A549 treated with CpdA at 1 μM for 4 hours (cell line): ENCODE measurements at places on chromosomes 16 and 17. TPM values are rescaled to one million over a fixed set of nuclear protein-coding genes. Genes with fewer than 3 reads are reported as not detected.

SLC35G6 gene
- total RNA-seq, result not detected in 5 replicates

ADAM11 gene
- 1.7 to 2.1 TPM (median 1.9 TPM) in 5 replicates for total RNA-seq

CDH5 gene
- 0.12 to 0.41 TPM (median 0.17 TPM) in 5 replicates for total RNA-seq

HBM gene
- total RNA-seq, result not detected in 5 replicates

NARF gene
- total RNA-seq, result 52.1 to 63.7 TPM (median 54.5 TPM) in 5 replicates

SRL gene
- 0.01 to 0.05 TPM (median 0.03 TPM) in 3 of 5 replicates, not detected in the others for total RNA-seq

VAT1L gene
- total RNA-seq, result 0.01 to 0.05 TPM in 2 of 5 replicates, not detected in the others

PTRH2 gene
- 106 to 123 TPM (median 112 TPM) in 5 replicates for total RNA-seq

CD300A gene
- 0.05 TPM in 1 of 5 replicates, not detected in the others for total RNA-seq

ENPP7 gene
- not detected in 5 replicates for total RNA-seq

SMIM22 gene
- total RNA-seq, result not detected in 5 replicates

SEPTIN1 gene
- total RNA-seq, result 1.4 to 2.2 TPM (median 1.8 TPM) in 5 replicates

CLDN7 gene
- 0.54 to 0.90 TPM (median 0.62 TPM) in 5 replicates for total RNA-seq

CCDC92B gene
- total RNA-seq, result 0.13 to 0.21 TPM (median 0.15 TPM) in 5 replicates

SMARCE1 gene
- 109 to 118 TPM (median 115 TPM) in 5 replicates for total RNA-seq

CCDC78 gene
- total RNA-seq, result 3.7 to 7.1 TPM (median 5.7 TPM) in 5 replicates

RNU2-1 gene
- total RNA-seq, result not detected in 5 replicates

NACA2 gene
- total RNA-seq, result 0.10 TPM in 1 of 5 replicates, not detected in the others

TBC1D3 gene
- not detected in 5 replicates for total RNA-seq

C16orf86 gene
- total RNA-seq, result 0.11 to 0.17 TPM (median 0.14 TPM) in 3 of 5 replicates, not detected in the others

PRR35 gene
- total RNA-seq, result 0.08 to 0.20 TPM (median 0.09 TPM) in 3 of 5 replicates, not detected in the others

CCL8 gene
- total RNA-seq, result not detected in 5 replicates

AANAT gene
- total RNA-seq, result 0.25 to 0.50 TPM (median 0.31 TPM) in 4 of 5 replicates, not detected in the other

TPSG1 gene
- total RNA-seq, result 0.08 to 0.16 TPM in 2 of 5 replicates, not detected in the others

YBX2 gene
- 0.45 to 0.97 TPM (median 0.60 TPM) in 4 of 5 replicates, not detected in the other for total RNA-seq

SPN gene
- 0.01 TPM in 1 of 5 replicates, not detected in the others for total RNA-seq

SLC38A8 gene
- not detected in 5 replicates for total RNA-seq
